ENCODE measurements at places on chromosomes 7 and 10.

GRCh38 chr10:88395677-88396076 lies 187.4 kb downstream of the RNLS start:
- no peak for DNase-seq

GRCh38 chr10:117677239-117677638 lies 134.7 kb downstream of the EMX2 start:
- DNase-seq = no peak

DNA sequence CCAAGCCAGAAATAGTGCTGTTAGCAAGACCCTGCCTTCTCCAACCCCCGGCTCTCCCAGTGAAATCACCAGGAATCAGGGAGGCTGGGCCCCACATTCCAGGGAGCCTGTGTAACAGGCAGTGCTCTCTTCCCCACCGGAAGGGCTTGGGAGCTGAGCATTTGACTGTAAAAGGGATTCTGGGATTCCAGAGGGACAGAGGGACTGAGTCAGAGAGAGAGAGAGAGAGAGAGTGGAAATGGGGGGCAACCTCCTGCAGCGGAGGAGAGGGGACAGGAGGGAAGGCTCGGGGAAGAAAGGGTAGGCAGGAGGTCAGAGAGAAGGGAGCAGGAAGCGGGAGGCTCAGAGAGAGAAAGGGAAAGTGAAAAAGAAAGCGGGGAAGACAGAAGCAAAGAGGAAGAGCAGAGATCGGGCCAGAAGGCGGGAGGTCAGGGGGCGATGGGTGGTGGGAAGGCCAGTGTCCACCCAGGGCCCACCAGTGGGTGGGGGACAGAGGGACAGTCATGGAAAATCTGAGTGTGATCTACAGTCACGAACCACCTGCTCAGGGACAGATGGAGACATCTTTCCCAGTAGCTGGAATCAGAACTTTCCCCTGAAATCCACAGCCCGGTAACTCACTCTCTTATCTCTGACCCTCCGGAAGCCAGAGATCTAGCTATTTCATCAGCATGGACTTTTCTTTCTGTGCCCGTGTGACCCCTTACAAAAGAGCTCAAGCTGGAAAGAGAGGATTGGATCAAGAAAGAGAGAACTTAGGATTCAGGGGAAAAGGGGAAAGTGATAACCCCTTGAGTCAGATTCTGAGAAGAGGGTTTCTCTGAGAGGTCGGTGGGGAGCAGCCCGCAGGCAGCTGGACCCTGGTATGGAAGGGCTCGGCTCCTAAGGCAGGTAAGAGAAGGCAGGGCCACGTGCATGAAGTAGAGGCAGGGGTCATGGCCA lies 4.6 kb upstream of the SERPINE1 start:
- peak; percentile 99 for DNase-seq

GRCh38 chr10:71259815-71260501 lies 47.6 kb downstream of the UNC5B start:
- DNase-seq = no peak

- DNase-seq = no peak
Measured at GRCh38 chr7:51129527-51130472, 186.8 kb downstream of the COBL start.

GRCh38 chr7:45500257-45500656 lies 73.9 kb upstream of the ADCY1 start:
- no peak for DNase-seq
